ENCODE measurements at places on chromosomes 12 and 14.

GRCh38 chr12:997505-997904 lies 6.5 kb downstream of the ERC1 start:
- DNase-seq = no peak

DNA sequence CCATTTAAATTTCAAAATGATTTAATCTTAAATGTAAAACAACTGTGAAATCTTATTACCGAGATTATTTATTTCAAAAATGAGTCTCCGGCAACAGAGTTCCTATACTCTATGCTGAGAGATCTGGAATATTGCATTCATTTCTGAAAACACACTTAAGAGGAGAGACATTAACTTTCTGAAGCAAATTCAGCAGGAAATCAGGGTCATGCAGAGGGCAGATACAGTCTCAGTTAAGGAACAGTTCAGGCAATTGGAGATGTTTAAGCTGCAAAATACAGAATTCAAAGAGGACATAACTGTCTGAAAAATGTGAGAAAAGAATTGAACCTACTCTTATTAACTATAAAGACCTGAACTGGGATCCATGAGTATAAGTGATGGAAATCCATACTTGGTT lies 320.7 kb downstream of the PAWR start:
- DNase-seq = no peak

- DNase-seq = no peak
Observed at GRCh38 chr12:118480235-118480634, 103.9 kb downstream of the SUDS3 start.

GRCh38 chr14:50056435-50056834 lies 59.9 kb downstream of the VCPKMT start:
- DNase-seq = no peak

GRCh38 chr14:54226103-54226502 lies 170.7 kb upstream of the CDKN3 start:
- DNase-seq = no peak

GRCh38 chr14:84894254-84894653 lies 635.7 kb upstream of the FLRT2 start:
- DNase-seq = no peak

GRCh38 chr12:101697930-101698799 lies 725 bp downstream of the CHPT1 start:
- no peak for DNase-seq

DNA sequence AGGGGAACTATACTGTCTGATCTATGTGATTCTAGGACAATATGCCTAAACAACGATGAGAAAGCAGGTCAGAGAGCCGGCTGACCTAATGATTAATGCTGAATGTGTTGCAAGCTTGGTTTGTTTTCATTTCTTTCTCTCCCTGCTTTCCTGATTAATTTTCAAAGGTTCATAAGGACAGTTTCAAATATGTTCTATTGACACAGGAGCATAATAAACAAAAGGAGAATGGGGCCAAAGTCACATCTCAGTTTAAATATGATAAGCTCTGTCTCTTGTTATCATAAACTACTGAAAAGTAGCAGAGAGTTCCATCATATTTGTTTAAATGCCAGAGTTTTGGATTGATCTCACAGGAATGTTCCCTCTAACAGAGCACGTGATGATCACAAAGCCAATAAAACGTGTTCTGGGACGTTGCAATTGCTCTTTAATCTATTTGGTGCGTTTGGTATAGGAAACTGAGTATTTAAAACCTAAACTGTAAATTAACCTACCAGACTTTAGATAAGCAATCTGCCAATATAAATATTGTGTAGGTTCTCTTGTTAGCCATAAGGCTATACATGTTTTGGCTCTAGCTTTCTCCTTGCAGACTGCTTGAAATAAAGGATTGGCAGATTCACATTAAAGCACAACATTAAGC lies 3.7 kb upstream of the HSD17B6 start:
- no peak for DNase-seq

- DNase-seq = no peak
Observed at GRCh38 chr12:101829639-101830366, 956 bp downstream of the GNPTAB start.

- DNase-seq = no peak
Observed at GRCh38 chr12:65093606-65094005, 27.5 kb downstream of the WIF1 start.

Measured in GM04503 (cell line).